ENCODE measurements at places on chromosomes 5 and 9.

DNA sequence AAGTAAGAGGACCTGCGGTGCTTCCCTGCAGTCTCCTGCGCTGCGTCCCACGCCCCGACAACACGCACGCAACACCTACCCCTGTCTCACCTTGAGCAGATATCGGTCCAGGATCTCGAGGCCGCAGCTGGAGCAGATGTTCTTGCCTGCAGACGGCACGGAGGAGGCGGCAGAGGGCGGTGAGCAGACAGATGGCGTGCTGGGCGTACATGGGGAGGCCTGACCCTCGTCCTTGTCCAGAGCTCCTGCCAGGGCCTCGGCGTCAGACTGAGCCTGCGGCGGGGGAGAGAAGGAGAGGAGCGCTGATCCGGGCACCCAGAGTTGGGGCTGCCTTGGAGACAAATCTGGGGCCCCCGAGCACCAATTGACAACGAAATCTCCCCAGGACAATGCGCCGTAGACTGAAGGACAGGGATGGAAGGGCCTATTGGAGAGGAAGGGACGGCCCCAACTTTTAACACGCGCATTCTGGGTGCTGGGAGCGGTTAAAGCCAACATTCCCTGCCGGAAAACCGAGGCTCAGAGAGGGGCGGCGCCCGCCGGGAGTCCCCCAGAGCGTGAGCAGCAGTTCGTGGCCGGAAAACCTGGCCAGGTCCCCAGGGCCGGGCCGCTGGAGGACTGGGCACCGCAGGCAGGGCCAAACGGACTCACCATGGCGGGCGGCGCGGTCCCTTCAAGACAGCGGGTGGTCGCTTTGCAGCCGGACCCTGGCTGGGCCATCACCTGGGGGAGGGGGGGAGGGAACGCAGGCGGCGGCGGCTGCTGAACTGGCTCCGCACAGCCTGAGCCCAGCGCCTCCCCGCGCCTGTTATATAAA is 1.8 kb downstream of the LHX6 start:
- no peak for DNase-seq

DNA sequence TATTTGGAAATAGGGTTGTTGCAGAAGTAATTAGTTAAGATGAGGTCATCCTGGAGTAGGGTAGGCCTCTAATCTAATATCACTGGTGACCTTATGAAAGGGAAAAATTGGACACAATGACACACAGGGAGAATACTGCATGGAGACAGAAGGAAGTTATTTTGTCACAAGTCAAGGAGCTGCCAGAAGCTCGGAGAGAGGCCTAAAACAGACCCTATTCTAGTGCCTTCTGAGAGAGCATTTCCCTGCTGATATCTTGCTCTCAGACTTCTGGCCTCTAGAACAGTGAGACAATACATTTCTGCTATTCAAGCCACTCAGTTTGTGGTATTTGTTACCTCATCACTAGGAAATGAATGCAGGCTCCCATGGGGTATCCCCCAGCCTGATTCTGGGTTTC is 332.9 kb downstream of the CSNK1G3 start:
- no peak for DNase-seq

GRCh38 chr9:73023025-73023541 is 70.2 kb upstream of the ALDH1A1 start:
- DNase-seq, result peak; percentile 57

DNA sequence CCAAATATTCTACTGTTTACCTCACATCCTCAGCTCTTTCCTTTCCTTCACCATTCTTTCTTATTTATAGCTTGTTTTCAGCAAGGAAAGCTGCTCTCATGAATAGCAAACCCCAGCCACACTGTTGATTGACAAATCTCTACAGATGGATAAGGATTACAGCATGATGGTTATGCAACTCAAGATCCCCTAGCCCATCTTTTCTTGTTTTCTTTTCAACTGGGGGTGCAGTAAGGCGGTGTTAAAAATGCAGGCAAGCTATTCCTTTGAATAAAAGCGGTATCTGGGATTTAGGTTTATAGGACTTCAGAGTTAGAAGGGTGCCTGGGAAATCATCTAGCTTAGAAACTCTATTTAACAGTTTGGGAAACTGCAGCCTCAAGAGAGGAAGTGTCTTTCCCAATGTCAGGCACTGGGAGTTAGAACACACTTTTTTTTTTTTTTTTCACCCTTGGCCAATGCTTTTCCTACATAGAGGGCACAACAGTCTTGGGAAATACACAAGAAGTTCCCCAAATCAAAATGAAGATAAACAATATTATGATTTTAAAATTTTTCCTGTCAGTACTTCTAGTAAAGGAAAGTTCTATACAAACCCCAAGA is 2.6 kb downstream of the SPARC start:
- no peak for DNase-seq

- no peak for DNase-seq
These were observed 33.1 kb downstream of the CNTRL start for GRCh38 chr9:121107881-121108280.

- DNase-seq, result no peak
These were observed 336.8 kb downstream of the GLIS3 start for GRCh38 chr9:3962971-3963642.

DNA sequence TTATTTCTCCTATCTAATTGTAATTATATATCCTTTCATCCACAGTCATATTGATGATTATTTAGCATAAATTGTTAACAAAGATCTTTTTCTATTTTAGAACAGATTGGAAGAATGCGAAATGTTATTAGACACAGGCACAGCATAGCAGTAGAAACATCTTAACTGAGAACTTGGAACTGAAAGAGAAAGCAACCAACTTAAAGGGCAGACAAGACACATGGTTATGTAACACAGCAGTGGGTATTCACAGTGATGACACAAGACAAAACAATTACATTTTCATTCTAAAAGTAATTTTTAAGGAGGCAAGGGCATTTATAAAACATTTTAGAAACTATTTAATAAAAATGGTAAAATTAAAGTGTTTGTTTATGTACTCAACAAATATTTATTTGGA is 57.7 kb upstream of the MEF2C start:
- no peak for DNase-seq

DNA sequence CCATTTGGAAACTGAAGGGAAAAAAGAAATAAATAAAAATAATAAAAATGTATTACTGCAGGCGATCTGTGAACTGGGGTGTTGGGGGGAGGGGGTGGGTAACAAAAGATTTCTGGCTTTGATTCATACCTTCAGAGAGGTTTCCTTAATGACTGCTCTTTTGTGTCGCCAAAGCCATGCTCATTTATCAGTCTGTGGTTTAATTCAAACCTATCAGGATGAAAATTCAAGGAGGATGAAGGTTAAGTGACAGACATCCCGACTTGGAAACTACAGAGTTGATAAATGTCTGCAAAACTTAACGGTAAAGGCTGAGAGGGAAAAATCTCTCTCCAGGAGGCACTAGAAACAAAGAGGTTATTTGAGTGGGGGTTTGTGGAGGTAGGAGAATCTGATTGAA is 278.2 kb downstream of the PSAT1 start:
- no peak for DNase-seq

DNA sequence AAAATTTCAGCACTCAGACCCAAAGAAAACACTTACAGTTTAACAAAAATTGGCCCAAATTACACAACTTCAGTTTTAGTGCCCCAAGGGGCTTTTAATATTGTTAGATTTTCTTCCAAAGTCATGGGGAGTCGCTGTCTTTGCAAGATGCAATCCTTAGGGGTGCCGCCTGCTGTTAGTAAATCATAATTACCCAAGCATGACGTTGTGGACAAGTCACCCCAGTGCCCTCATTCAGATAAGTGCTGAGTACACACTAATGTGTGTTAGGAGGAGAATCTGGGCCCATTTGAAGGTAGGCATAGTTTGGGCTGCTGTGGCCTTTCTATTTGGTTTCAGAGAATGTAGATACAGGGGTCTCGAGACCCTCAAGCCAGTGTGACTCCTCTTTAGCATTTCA is 138.1 kb downstream of the SV2C start:
- DNase-seq, result no peak

GRCh38 chr5:98968056-98968564 is 39.3 kb upstream of the CHD1 start:
- DNase-seq, result no peak

DNA sequence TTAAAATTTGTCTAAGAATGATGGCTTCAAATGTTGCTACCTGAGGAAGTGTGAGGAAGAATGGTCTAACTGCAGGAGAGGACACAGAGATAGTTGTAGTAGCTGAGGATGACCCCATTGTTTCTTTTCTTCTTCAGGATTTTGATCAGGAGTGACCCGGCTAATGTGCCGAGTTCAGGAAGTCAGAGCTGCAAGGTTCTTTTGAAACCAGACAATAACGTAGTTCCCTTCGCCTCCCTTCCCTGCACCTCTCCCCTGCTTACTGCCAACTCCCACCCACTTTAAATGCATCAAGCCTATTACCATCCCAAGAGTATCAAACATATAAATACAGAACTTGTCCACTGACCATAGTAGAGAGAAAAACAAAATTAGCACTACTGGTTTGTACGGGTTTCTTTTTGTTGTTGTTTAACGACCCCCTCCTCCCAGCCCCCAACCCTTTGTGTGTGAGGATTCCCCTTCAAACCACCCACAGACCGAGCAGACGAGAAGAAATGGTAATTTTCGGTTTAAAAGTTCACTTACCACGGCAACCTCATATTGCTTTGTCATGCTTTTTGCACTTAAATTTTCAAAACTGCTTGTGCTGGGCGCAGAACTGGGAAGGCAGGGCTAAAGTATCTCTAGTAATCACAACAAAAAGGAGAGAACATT is 23.5 kb upstream of the ELAVL2 start:
- DNase-seq, result no peak

DNA sequence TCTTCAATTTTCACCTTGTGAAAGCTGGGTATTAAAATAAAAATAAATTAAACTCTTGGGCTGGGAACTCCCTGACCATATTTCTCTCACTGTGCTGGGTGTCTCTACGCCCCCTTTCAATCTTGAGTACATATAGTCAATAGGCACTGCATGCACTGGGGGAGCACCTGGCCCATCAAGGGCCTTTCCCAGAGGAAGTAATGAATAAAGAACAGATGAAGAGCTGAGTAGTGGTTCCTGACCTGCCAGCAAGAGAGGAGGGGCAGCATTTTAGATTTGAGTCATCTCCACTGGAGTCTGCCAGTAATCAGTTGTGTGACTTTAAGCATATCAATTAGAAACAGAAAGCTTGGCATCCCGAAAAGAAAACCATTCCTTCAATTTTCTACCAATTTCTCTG is 6.2 kb downstream of the MAPKAP1 start:
- no peak for DNase-seq

GRCh38 chr5:109743041-109743531 is 53.4 kb downstream of the MAN2A1 start:
- no peak for DNase-seq

DNA sequence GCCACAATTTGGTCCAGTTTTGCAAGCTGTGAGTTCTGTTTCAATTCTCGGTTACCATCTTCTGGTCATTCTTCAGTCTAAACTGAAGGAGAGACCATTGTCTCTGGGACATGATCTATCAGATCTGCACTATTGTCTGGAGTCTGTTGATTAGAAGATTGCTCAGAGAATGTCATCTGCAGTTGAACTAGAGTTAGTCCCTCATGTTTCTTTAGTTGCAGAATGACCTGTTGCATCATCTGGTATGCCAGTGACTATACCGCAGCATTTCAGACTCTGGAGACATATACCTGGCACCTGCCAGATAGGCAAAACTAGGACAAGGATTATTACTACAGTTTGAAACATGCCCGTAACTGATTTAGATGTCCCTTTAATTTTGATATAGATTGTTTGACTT is 194.8 kb downstream of the LRRC70 start:
- no peak for DNase-seq

- peak; percentile 60 for DNase-seq
These were observed 114.9 kb upstream of the NFIB start for GRCh38 chr9:14428781-14429230.

DNA sequence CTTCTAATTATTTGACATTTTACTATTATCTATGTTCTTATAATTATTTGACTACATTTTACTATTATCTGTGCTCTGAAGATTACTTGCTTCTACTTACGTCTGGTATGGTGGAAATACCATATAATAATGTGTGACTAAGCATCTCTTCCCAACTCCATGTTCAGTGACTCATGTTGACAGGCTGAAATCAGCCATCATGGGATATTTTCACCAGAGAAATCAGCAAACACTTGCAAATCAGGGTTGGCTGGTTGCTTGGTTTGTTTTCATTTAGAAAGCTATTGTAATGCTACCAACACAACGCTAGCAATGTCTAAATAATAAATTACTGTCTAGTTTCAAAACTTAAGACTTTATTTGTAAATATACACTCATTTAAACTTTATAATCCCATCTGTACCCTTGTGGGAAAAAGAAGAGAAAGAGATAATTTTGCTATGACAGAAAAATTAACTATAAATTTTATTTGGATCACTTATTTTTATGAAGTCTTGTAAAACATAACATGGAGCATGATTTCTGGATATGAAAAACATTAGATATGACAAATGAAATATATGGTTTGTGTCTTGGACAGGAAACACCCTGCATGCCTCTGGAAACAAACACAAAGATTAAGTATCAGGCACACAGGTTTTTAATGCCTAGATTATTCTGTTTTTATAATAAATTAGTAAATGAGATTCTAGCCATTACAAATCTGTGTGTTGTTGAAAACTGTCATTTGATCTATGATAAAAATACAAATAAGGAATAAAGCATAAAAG is 337.6 kb downstream of the BNC2 start:
- peak; percentile 60 for DNase-seq

- no peak for DNase-seq
These were observed 48.4 kb upstream of the FUBP3 start for GRCh38 chr9:130530938-130531337.

GRCh38 chr5:61612431-61612830 is 280.4 kb downstream of the ZSWIM6 start:
- no peak for DNase-seq

DNA sequence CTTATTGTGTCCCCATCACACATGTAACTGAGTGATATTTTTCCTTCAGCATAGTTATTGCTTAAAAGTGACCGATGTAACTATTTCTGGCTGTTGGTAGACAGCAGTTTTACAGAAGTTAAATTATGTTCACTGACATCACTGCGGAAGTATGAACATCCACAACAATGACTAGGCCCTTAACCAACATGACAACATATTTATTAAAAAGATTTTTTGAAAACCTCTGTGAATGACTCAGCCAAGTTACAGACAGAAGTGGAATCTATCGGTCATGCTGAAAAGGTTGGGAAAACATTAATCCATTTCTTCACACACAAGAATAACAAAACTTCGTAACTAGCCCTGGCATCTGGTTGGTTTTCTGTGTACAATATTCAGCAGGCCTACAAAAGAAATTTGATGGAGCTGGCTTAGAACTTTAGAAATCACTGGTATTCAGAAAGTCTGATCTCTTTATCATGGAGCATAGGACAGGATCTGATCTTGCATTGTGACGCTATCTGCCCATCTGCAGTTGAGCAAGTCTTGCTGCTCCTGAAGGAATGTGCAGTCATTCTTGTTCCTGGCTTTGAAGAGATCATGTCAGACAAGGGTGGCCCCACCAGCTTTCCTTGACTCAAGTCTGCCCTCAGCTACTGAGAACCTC is 6.5 kb downstream of the GLIS3 start:
- DNase-seq, result peak; percentile 56

DNA sequence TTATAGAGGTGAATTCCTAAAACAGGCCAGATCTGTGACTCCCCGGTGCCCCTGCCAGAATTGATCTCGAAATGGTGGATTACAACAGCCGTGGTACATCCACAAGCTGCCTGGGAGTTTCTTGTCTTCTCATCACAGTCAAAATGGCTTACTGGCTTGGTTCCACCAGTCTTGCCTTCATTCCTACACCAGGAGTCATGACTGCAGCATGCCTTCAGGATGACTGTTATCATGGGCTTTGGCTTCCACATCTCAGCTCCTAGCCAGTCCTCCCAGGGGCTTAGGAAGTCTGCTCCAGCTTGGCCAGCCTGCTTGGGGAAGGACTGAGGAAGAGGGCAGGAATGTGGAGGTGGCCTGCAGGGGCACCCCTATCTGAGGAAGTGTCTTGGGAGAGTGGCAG is 132.9 kb upstream of the NR3C1 start:
- DNase-seq, result no peak

Data from pulmonary artery endothelial cell (primary cell).